ENCODE measurements at places on chromosomes 5 and 9.

DNA sequence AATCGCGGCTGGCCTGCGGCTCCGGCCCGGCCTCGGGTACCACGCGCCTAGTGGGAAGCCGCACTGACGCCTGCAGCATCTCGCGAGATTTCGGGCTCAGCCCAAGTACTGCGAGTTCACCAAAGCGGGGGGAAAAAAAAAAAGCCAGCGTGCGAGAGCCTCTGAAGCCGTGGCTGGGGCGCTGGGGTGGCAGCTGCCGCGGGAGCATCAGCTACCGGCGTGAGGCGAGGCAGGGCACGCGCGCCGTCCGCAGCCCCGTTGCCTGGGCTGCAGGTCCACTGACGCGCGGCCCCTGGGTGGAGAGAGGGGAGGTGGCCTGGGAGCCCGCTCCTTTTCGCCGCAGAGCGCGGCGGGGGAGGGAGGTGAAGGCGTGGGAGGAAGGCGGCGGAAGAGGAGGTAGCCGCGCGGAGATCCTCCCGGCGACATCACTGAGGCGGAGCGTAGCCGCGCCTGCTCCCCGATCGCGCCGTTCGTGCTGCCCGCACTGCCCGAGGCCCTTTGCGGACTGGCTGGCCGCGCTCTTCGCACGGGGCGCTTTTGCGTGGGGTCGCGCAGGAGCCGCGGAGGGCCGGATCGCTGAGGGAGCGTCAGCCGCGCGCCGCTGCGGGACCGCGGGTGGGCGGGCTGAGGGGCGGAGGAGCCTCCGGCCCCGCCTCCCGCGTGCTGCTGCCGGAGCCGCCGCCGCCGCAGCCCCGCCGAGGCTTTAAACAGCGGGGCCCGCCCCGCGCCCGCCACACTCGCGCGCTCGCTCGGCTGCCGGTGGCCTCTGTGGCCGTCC lies at the start of gene SLC12A2:
Gene SLC12A2, plus strand, starts transcription at position 734 of the 778 bp plus-strand sequence. CDS start 189 bp downstream, outside the sequence.
- H3K4me3 ChIP-seq, result peak within 1 kb of the TSS; percentile 92
- H3K4me1 ChIP-seq, result peaks cover 6% of the 10 kb centered on the region
- H3K27ac ChIP-seq, result peak within 1 kb of the TSS; percentile 97
- DNase-seq, result peak; percentile 96

GRCh38 chr9:117821954-117822353 lies 117.8 kb downstream of the TLR4 start:
- no peaks in the 10 kb centered on the region for H3K36me3 ChIP-seq
- no peaks in the 10 kb centered on the region for H3K4me1 ChIP-seq
- H3K27me3 ChIP-seq, result no peaks in the 10 kb centered on the region

- no peaks in the 10 kb centered on the region for H3K36me3 ChIP-seq
- H3K27ac ChIP-seq, result no peak overlapping the region
- DNase-seq, result no peak
- no peak overlapping the region for H3K4me3 ChIP-seq
These were observed 92.7 kb downstream of the TMC1 start for GRCh38 chr9:72614067-72614466.

DNA sequence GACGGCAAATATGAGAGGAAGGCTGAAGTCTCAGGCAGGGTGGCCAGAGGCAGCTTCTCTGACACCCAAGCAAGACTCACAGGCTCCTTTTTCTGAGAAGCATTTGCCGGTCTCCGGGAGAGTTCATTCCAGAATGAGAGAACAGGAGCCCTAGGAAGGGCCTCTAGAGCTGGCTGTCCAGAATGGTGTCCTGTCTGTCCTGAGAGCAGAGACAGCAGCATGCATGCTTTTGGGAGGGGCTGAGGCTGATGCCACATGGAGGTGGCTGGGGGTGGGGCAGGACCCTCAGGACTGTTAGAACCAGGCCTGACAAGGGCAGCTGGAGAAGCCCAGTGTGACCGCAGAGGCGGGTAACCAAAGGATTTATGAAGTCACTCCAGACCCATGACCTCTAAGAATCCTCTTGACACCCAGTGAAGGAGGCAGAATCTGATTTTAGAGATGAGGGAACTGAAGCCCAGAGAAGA lies 60.0 kb downstream of the SHB start:
- no peak overlapping the region for H3K4me3 ChIP-seq
- no peak overlapping the region for H3K27ac ChIP-seq
- H3K4me1 ChIP-seq, result no peaks in the 10 kb centered on the region
- H3K36me3 ChIP-seq, result no peaks in the 10 kb centered on the region
- H3K27me3 ChIP-seq, result no peaks in the 10 kb centered on the region

GRCh38 chr9:2321523-2322148 lies 300.0 kb upstream of the VLDLR start:
- no peaks in the 10 kb centered on the region for H3K36me3 ChIP-seq
- H3K4me1 ChIP-seq, result no peaks in the 10 kb centered on the region
- no peak for DNase-seq
- H3K27me3 ChIP-seq, result no peaks in the 10 kb centered on the region

GRCh38 chr5:56369361-56369811 lies 136.3 kb upstream of the ANKRD55 start:
- no peak for DNase-seq
- no peaks in the 10 kb centered on the region for H3K4me1 ChIP-seq
- H3K4me3 ChIP-seq, result no peak overlapping the region
- H3K27me3 ChIP-seq, result no peaks in the 10 kb centered on the region

DNA sequence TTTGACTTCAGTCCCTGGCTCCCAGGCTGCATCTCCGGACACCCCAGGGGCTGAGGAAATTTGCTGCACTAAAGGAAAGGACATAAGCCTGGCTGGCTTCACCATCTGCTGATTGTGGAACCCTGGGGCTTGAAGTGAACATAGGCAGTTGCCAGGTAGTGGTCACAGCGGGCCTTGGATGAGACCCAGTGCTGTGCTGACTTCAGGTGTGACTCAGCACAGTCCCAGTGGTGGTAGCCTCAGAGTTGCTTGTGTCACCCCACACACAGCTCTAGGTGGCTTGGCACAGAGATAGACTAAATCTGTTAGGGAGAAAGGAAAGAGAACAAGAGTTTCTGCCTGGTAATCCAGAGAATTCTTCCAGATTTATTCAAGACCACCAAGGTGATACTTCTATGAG lies 36.1 kb upstream of the RUSC2 start:
- H3K27ac ChIP-seq, result no peak overlapping the region
- no peaks in the 10 kb centered on the region for H3K36me3 ChIP-seq
- no peaks in the 10 kb centered on the region for H3K4me1 ChIP-seq
- DNase-seq, result no peak

- no peaks in the 10 kb centered on the region for H3K36me3 ChIP-seq
- H3K4me1 ChIP-seq, result peaks cover 33% of the 10 kb centered on the region
- H3K4me3 ChIP-seq, result peak overlapping the region; percentile 88
These were observed 779 bp downstream of the FAM13B start for GRCh38 chr5:138032028-138032571.

- DNase-seq, result peak; percentile 93
- no peaks in the 10 kb centered on the region for H3K36me3 ChIP-seq
- H3K27me3 ChIP-seq, result no peaks in the 10 kb centered on the region
- H3K27ac ChIP-seq, result peak overlapping the region; percentile 46
These were observed 44.7 kb upstream of the NDFIP1 start for GRCh38 chr5:142063878-142064331.

- H3K4me1 ChIP-seq, result no peaks in the 10 kb centered on the region
- no peaks in the 10 kb centered on the region for H3K36me3 ChIP-seq
- DNase-seq, result no peak
- no peaks in the 10 kb centered on the region for H3K27me3 ChIP-seq
These were observed 88.0 kb downstream of the ANKRD55 start for GRCh38 chr5:56145106-56145505.

DNA sequence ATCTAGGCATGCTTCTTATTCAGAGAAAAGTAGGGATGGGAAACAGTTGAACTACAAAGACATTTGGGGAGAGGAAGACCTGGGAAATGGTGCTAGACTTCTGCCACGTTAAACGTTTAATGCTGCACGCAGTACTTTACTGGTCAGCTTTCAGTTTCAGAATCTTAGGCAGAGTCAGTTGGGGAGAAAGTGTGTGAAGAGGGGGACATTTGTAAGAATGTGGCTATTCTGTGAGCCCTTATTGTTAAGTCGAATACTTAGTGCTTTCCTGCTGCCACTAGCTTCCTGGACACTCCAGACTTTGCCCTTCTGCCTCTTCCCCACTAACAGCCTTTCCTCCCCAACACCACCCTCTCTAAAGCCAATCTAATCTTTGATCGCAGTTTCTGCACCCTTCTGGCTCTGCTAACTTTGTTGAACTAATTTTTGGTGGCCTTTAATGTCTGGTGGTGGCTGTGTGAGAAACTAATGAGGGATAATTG lies 6.1 kb downstream of the CYSTM1 start:
- no peaks in the 10 kb centered on the region for H3K36me3 ChIP-seq
- peak overlapping the region; percentile 72 for H3K27ac ChIP-seq
- no peak for DNase-seq
- H3K4me1 ChIP-seq, result peaks cover 26% of the 10 kb centered on the region
- H3K4me3 ChIP-seq, result no peak overlapping the region

- DNase-seq, result no peak
- H3K27ac ChIP-seq, result no peak overlapping the region
- H3K4me3 ChIP-seq, result no peak overlapping the region
These were observed 232.7 kb downstream of the ADAMTSL1 start for GRCh38 chr9:18706648-18707047.

DNA sequence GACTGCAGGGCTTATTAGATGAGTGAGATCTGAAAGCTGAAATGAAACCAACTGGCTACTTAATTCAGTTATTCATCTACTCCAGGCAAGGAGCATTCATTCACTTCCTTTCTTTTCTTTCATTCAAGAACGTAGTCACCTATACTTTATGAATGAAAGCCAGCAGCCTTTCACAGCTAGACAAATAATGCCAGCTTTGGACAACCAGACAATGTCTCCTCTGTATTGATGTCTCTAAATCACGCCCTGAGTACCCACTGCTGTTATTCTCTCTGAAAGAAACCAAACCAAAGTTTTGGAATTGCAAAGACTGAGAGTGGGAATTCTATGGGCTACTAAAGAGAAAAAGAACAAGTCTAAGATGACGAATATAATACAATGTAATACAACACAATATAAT lies 121.2 kb upstream of the PTPN3 start:
- no peak overlapping the region for H3K4me3 ChIP-seq
- no peaks in the 10 kb centered on the region for H3K4me1 ChIP-seq
- H3K27ac ChIP-seq, result no peak overlapping the region
- DNase-seq, result no peak

GRCh38 chr9:110188991-110189390 lies 19.0 kb downstream of the C9orf152 start:
- peak overlapping the region; percentile 15 for H3K27ac ChIP-seq
- no peaks in the 10 kb centered on the region for H3K4me1 ChIP-seq
- H3K27me3 ChIP-seq, result no peaks in the 10 kb centered on the region
- no peak overlapping the region for H3K4me3 ChIP-seq

DNA sequence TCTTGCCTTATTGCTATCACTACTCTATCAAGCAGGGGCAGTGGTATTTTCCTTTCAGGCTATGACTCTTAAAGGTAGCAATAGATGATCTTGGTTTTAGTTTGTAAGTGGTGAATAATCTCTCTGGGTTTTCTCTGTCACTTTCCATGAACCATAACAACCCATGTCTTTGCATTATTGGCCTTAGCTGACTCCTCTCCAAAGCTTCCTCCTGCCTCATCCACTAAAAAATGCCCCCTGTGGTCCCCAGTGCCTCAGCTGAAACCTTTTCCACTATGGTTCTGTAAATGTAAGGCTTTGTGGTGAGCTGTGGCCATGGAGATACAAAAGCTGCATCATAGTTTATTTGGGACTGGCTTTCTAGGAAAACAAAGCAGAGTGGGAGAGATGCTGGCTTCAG lies 128.8 kb downstream of the GPBP1 start:
- no peaks in the 10 kb centered on the region for H3K27me3 ChIP-seq
- no peak for DNase-seq
- no peaks in the 10 kb centered on the region for H3K4me1 ChIP-seq
- H3K36me3 ChIP-seq, result no peaks in the 10 kb centered on the region

GRCh38 chr9:86778761-86779160 lies 168.5 kb downstream of the GAS1 start:
- H3K4me1 ChIP-seq, result no peaks in the 10 kb centered on the region
- no peak overlapping the region for H3K4me3 ChIP-seq
- H3K36me3 ChIP-seq, result no peaks in the 10 kb centered on the region
- no peak overlapping the region for H3K27ac ChIP-seq

DNA sequence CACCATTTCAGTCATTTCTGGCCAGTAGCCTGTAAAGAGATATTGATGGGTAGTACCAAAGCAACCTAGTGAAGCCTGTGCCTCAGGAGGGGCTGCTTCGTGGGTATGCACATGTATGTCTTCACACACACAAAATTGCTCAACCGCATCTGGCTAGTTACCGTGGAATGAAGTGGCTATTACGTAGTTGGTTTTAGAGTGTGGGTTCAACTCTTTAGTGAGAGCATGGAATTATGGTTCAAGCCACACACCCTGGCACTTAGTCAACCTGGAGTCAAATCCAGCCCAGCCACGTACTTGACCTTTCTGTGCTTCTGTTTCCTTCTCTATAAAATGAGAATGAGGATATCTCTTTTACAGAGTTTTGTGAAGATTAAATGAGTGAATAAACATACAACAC lies 174.9 kb downstream of the TTC39B start:
- H3K4me3 ChIP-seq, result no peak overlapping the region
- no peak overlapping the region for H3K27ac ChIP-seq
- H3K36me3 ChIP-seq, result no peaks in the 10 kb centered on the region
- H3K4me1 ChIP-seq, result no peaks in the 10 kb centered on the region
- DNase-seq, result no peak

- no peak overlapping the region for H3K27ac ChIP-seq
- H3K36me3 ChIP-seq, result no peaks in the 10 kb centered on the region
- no peak overlapping the region for H3K4me3 ChIP-seq
- DNase-seq, result no peak
- H3K27me3 ChIP-seq, result no peaks in the 10 kb centered on the region
These were observed 58.3 kb upstream of the NEK6 start for GRCh38 chr9:124199474-124199873.

- no peaks in the 10 kb centered on the region for H3K27me3 ChIP-seq
- no peak for DNase-seq
- H3K4me1 ChIP-seq, result peaks cover 16% of the 10 kb centered on the region
- no peak overlapping the region for H3K27ac ChIP-seq
- H3K4me3 ChIP-seq, result no peak overlapping the region
These were observed 13.7 kb downstream of the TRIO start for GRCh38 chr5:14156650-14157492.

- no peak overlapping the region for H3K4me3 ChIP-seq
- no peak for DNase-seq
- no peak overlapping the region for H3K27ac ChIP-seq
These were observed 209.2 kb upstream of the MAP3K1 start for GRCh38 chr5:56606192-56606591.

DNA sequence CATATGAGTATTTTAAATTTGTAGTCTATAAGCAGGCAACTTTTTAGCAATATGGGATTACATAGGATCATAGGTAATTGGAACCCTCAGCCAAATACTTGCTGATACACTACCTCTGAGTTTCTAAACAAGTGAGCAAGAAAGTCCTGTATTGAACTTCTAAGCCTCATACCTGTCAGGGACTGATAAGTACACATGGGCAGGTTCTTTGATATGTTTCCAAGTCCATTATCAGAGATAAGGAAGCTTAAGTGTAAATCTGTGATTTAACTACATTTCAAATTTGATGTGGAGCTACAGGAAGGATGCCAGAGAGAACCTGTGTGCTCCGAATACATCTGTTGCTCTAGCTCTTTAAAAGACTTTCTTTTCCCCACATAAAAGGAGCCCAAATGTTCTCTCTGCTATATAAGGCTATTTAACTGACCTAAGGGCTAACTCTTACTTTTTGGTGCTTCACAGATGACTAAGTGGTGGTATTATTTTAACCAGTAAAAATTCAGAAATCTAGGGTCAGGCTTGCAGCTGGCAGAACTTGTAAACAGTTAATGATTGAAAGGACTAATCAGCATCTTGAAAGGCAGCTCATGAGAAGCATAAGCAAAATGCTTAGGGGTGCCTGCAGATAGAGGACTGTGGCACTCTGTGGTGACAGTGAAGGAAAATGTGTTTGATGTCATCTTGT lies 228.6 kb downstream of the NR3C1 start:
- H3K27me3 ChIP-seq, result no peaks in the 10 kb centered on the region
- H3K27ac ChIP-seq, result no peak overlapping the region
- no peak for DNase-seq

Data from testis (tissue), 5 donors.